Lower lobe of right lung (tissue), 2 donors: ENCODE measurements at places on chromosomes 2 and 18.

DNA sequence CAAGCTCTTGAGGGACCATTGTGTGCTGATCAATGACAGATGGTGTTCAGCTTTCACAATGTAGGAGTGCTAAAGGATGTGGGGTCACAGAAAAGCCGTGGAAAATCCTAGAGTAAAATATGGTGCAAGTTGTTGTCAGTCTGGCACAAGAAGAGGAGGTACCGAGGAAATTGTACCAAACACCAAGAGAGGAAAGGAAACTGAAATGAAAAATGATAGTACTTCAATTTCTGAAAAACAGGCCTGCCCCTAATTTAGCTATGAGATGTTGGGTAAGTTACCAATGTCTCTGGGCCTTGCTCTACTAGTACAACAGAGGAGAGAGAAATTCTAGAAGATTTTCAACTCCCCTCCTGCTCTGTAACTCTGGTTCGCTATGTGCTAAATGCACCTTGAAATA is 78.8 kb upstream of the PELI1 start:
- DNase-seq: no peak

DNA sequence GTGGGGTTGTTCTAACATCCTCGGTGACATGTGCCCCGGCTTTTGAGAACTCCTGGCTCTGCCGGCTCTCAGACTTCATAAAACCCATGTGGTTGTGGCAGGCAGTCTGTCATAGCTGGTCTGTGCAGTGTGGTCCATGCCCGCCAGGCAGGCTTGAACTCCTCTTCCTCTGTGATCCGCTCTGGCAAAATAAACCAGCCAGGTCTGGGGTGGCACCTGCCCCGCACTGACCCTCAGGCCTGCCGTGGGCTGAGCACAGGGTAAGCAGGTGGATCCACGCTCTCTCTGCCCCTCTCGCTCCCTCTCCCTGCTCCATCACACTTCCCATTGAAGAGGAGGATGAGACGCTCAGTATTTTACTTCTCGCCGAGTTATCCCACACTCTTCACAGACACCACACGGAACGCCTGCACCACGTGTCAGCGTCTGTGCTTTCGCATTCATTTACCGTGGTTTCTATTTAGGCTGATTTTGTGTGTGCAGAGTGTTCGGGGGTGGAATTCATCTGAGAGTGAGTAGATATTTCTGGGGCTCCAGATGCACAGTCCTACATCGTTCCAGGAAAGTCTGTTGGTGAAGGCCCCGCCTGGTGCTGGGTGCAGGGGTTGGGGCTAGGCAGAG is 56.4 kb downstream of the RTP5 start:
- DNase-seq: peak; percentile 35

DNA sequence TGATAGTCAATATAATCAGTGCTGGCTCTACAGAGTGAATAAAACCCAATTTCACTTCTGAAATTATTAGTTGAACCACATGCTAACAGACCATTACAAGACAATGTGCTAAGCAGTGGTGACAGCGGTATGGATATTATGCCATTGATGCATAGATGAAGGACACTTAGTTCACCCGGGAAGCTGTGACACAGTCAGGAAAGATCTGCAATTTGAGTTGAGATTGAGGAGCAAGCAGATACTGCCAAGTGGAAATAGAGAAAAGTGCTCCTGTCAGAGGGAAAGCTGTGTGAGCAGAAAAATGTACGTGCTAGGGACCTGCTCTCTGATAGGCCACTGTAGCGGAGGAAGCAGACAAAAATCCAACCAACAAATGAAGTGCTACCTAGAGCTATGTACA is 529.5 kb upstream of the CDH2 start:
- DNase-seq: no peak

GRCh38 chr2:39571111-39571731 is 94.5 kb upstream of the TMEM178A start:
- no peak for DNase-seq

GRCh38 chr18:57008001-57008686 is 138.7 kb upstream of the BOD1L2 start:
- DNase-seq: no peak

- DNase-seq: no peak
Observed at GRCh38 chr2:177733322-177733855, 339.2 kb downstream of the PDE11A start.

GRCh38 chr2:239830121-239831000 is 194.8 kb downstream of the NDUFA10 start:
- no peak for DNase-seq

DNA sequence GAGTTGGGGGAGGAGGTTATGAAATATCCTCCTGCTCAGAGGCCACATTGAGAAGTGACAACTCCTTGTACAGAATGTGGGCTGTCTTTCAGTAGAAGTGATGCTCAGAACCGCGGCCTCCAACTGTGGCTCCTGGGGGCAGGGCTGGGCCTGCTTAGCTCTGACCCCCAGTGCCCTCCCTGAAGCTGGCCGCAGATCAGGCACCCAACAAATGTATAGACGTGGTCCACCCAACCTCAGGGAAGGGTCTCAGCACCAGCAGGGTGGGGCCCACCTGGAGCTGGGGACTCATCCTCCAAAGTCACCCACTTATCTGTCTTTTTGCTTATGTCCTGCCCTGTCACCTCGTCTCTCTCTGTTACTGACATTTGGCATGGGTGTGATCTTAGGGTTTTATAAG is 11.1 kb upstream of the BIN1 start:
- no peak for DNase-seq

- no peak for DNase-seq
Observed at GRCh38 chr2:12243381-12243780, 473.4 kb upstream of the TRIB2 start.
